ENCODE measurements at places on chromosomes 7 and 10. TPM values are rescaled to one million over a fixed set of nuclear protein-coding genes. Genes with fewer than 3 reads are reported as not detected.

DNA sequence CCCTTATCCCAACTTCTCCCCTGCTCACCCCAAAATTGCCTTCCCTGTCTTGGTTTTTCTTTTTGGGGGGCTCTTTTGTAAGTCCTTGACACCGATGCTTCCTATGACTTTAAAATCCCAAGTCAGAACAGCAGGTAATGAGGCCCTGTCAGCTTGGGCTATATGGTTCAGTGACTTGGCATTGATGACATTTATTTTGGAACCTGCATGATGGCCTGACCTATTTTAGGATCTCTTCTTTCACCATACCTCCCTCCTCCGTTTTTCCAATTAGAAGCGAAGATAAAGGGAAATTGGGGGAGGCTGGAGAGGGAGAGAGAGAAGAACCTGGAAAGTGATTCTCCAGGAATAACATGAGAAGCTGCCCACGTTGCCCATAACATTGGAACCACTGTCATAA lies 424.9 kb upstream of the AUTS2 start:
- DNase-seq: no peak

OR2A7 gene
- polyA plus RNA-seq: 11.6 TPM

- DNase-seq: no peak
These were observed 3.4 kb downstream of the CRPPA start for GRCh38 chr7:16417906-16418305.

PPIF gene
- polyA plus RNA-seq: 56.9 TPM

DNA sequence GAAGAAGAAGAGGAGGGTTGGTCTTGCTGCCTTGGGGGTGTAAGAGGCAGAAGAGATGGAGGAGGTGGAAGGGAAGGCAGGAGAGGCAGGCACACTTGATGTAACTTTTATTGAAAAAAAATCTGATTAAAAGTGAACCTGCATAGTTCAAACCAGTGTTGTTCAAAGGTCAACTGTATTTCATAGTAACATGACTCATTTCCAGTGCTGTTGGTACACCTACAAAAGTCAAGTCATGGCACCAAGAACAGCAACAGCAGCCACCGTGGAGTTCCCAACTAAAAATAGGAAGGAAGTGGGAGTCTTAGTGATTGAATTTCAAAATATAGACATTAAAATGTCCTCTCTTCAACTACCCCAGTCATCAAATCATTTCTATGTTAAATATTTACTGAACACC lies 88.5 kb downstream of the CTNNA3 start:
- no peak for DNase-seq

DNA sequence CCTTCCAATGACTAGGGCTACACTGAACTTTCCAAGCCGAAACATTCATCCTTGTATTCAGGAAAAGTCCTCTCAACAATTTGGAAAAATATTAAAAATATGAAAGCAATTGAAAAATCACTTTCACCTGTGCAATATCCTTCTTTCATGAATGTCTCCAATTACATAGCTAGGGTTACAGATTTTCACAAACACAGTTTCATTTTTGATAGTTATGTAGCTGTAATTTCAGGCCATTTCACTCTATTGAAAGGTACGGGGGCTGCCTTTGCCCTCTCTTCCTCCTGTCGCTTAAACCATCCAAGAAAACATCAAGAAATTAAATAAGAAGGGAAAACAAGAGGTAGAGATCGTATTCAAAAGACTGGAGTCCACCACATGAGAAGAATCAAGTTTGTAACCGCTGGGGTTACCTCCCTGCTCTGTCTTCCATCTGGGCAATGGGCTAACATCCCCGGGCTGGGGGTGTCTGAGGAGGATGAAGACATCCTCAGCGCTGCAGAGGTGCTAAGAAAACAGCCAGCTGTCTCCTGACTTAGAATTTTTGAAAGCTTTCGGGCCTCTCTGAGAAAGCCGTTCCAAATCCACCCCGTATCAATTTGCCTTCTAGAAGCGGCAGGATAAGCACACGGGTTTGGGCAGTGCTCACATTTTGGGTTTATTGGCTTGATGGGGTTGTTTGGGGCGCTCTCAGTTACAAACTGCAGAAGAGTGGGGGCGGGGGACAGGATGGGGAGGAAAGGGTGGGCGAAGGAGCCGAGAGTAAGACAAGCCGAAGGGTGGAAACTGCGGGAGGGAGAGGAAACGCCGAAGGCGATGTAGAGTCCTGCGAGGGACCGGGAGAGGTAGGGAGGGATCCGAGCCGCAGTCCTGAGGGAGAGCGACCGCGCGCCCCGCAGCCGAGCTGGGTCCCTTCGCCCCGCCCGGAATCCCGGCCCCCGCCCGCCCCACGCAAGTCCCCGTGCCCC lies 24.3 kb upstream of the VAX1 start:
- DNase-seq: no peak

SGMS1 gene
- 48.9 TPM for polyA plus RNA-seq

- no peak for DNase-seq
These were observed 74.2 kb downstream of the FAS start for GRCh38 chr10:89064748-89065147.

GRCh38 chr7:2796358-2797352 lies 47.5 kb downstream of the GNA12 start:
- DNase-seq: no peak

GRCh38 chr7:130379921-130380860 lies at the start of gene CPA1:
Gene CPA1 (plus strand): TSS chr7:130380494. CDS start chr7:130380521, 27 bp downstream.
- DNase-seq: no peak

DNA sequence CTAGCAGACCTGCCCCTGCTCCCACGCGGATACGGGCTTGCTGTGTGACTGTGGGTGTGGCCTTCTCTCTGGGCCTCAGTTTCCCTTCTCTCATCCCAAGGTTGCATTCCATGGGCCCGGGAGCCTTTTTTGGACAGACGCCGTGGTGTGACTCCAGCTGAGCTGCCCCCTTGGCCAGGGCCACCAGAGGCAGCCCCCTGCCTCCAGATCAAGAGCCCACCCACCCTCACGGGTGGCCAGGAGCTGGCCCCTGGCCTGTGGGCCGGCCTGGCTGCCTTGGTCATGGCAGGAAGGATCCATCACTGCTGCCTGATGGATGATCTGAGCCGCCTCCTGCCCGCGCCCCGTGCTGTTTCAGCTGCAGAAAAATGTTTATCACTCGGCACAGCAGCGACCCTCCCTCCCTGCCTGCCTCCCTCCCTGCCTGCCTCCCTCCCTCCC lies 27.8 kb upstream of the ELFN1 start:
- DNase-seq: no peak

MAGI2 gene
- 34.5 TPM for polyA plus RNA-seq

DNA sequence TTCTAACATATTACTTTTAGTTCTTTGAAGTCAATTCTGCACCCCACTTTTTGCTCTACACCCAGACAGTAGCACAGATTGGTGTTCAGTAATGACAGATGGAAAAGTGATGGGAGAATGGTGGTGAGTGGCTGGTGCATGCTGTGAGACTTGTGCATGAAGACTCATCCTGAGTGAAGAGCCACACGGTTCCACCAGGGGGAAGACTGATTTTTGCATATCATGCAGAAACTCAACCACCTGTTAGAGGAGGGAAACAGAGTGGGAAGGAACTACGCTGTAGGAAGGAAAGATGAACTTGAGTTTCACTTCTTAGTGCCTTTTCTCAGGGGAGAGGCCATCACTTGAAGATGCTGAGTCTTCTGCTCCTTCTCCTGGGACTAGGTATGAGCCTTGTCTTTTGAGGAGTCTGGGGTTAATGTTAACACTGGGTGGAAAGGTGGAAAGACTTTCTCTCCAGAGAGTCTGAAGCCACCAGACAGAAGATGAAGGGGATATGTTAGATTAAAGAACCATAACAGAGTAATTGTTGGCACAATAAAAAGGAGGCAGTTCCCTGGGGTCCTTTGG lies 9.3 kb upstream of the PRSS1 start:
- no peak for DNase-seq

DNA sequence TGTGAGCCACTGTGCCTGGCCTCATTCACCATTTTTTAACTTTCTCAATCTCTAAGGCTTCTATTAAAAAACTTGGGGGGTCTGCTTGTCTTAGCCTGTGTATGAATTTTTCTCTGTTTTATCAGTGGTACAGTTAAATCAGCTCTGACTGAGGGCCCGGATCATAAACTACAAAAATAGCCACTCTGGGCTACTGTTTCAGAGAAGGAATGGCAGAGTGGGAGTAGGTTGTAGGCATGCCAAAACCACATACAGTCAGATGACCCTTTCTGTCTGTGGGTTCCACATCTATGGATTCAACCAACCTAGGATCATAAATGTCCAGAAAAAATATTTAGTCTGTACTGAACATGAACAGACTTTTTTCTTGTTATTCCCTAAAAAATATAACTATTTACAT lies 21.3 kb downstream of the TBC1D12 start:
- DNase-seq: no peak

- no peak for DNase-seq
These were observed 93.2 kb downstream of the ADCYAP1R1 start for GRCh38 chr7:31145339-31145738.

PAPOLB gene
- polyA plus RNA-seq: 0.12 TPM

PDSS1 gene
- 10.8 TPM for polyA plus RNA-seq

DNA sequence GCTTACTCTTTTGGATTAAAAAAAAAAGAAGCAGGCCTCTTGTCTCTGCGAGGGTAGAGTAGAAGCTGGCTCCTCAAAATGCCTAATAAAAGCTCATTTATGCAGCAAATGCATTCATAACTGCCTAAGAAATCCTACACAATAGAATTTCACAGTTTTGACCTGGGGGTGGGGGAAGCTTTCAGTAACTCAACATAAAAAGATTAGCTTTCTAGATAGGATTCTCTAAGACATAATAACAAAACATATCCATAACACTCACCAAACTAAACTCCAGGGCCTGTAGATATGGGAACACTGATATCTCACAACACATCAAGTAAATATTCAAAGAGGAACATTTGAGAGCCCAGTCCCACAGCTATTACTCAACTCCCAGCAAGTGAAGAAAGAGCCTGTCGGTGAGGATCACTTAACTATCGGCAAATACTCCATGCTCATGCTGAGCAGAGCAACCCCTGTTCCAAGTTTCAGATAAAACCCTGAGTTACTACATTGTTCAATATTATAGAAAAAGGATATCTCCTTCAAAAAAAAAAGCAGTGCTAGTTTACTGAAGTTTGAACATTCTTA lies 88.1 kb downstream of the COBL start:
- no peak for DNase-seq

DNA sequence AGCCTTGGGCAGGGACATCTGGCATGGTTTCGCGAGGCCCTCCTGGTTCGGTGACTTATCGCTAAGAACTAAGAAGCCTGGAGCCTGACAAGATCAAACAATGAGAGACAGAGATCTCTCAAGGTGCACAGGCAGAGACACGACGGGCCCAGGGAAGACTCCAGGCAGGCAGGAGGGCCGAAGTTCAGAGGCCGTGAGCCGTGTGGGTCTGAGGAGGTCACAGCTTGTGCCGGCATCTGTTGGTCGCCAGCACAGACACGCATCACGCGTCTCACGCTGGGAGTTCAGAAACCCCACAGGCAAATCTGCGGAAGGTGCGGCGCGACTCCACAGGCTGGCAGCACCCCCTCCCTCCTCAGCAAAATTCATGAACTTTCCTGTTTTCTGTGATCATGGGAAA lies 314.0 kb downstream of the DNAJB6 start:
- no peak for DNase-seq

DNA sequence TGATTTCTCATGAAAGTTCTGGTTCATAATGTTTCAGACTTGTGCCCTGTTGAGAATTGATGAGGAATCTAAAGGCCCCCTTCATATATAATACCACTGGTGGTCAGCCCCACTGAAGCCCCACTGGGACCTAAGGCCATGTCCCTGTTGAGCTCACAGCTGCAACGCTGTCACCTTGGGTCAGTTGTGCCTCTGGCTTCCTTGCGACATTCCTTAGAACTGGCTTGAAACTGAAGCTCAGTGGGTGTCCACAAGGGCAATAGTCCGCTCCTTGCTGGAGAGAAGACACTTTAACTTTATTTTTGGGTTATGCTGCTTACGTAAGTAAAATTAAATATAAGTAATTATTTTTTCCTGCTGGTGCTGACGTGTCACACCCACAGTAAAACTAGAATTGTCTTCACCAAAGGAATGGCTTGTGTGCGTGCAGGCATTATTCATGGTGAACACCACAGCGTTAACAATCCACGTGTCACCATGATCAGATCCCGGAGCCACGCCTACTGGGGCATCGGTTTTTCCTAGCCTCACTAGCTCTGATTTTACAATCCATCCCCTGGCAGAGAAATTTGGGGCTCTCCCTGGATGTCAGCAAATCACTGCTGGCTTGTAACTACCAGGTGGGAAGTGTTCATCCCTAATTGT lies 66.5 kb downstream of the BICC1 start:
- DNase-seq: no peak

DNA sequence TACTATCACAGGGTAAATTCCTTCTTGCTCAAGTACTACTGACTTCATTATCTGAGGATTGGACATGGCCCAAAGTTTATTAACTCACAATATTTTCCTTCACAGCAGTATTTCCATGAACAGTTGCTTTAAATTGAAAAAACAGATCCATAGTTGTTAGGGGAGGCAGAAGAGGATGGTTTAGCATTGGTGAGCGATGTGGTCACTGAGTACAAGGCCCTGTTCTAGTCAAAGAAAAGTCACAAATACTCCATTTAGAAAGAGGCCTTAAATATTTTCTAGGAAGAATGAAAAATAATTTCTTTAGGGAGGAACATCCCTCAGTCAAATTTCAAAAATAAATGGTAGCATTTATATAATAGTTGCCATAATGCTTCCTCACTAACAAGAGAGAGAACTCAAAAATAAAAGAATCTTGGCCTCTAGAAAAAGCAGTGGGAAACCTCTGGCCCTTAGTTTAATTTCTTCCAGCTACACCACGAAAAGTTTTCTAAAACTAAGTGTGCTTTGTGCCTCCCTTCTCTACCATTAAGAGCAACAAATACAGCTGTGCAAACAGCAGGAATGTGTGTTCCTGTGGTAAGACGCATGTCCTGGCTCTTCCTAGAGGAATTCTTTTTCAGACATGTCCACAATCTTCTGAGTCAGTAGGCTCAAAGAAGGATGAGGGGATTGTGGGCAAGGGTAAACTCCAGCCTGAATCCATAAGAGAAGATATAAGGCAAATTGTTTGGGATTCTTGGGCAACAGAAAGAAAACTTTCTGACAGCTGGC lies 105.7 kb downstream of the HOXA1 start:
- no peak for DNase-seq

GRCh38 chr10:59708816-59709394 lies 745 bp downstream of the SLC16A9 start:
- peak; percentile 26 for DNase-seq

AQP1 gene
- 200 TPM for polyA plus RNA-seq

- DNase-seq: no peak
These were observed 685 bp downstream of the CASP2 start for GRCh38 chr7:143288836-143289235.

- DNase-seq: no peak
These were observed 91.5 kb downstream of the SEMA3D start for GRCh38 chr7:85095366-85095765.

DNA sequence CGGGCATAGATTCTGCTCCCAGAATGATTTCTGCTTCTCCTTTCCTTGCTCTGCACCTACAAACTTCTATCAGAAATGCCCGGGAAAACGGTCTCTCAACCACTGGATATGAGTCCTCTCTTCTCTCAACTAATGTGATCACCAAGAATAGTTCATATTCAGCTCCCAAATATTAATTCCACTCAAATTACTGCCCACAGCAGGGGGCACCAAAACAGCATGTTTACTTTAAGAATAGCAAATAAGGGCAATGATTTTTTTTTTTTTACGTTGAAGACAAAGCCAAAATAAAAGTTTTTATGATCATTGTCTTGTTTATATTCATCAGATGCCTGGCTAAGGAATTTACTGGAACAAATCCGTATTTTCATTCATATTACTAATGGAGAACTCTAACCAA lies 94.9 kb upstream of the PRSS1 start:
- no peak for DNase-seq

ANKRD30A gene
- polyA plus RNA-seq: not detected

GRCh38 chr7:75814407-75814947 lies 871 bp upstream of the CCL24 start:
- DNase-seq: no peak

- no peak for DNase-seq
These were observed 185.6 kb downstream of the LRMDA start for GRCh38 chr10:75616874-75617478.
